ENCODE measurements at places on chromosomes 6 and 20.

GRCh38 chr20:36066777-36067176 is 87.8 kb upstream of the EPB41L1 start:
- DNase-seq = no peak

GRCh38 chr6:56541030-56541600 is 101.6 kb downstream of the DST start:
- DNase-seq = no peak

DNA sequence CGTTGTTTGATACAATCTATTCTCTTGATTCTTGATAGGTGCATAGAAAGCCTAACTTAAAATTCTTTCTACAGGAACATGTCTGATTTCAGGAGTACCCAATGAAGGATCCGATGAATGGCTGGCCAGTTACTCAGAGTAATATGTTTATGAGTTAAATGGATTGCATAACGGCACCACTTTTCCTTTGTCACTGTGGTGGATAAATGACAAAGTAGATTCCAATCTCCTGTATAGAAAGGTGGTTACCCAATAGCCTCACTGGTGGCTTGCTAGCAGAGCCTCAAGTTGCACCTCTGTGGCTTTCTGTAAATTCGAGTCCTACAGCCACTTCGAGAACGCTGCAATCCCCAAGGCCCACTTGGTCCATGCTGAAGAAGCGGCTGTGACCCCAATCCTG is 28.4 kb downstream of the LHFPL5 start:
- no peak for DNase-seq

DNA sequence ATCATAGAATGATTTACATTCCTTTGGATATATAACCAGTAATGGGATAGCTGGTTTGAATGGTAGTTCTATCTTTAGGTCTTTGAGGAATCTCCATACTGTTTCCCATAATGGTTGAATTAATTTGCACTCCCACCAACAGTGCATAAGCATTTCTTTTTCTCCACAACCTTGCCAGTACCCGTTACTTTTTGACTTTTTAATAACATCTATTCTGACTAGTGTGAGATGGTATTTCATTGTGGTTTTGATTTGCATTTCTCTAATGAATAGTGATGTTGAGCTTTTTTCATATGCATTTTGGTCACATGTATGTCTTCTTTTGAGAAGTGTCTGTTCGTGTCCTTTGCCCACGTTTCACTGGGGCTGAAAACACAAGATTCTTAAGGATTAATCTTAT is 107.3 kb downstream of the TINAG start:
- no peak for DNase-seq

GRCh38 chr6:4398791-4399190 is 263.4 kb upstream of the ECI2 start:
- DNase-seq = no peak

- no peak for DNase-seq
Observed at GRCh38 chr20:9028419-9028818, 40.5 kb upstream of the PLCB4 start.

DNA sequence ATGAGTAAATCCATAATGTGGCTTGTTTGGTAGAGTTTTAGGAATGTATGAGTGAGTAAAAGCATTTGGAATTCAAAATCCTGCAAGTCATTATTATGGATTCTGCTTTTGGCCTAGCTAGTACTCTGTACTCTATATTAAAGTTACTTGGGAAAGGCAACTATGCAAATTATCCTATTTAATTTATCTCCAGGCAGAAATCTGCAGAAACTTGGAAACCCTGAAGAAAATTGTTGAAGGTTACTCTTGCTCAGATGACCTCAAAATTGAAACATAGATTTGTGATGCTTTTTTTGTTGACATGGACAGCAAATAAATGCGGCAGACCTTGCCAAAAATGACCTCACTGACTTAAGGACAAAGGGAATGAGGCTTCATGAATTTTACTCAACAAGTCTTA is 477.1 kb upstream of the EYS start:
- no peak for DNase-seq

GRCh38 chr6:100612094-100612493 is 147.4 kb upstream of the SIM1 start:
- no peak for DNase-seq

DNA sequence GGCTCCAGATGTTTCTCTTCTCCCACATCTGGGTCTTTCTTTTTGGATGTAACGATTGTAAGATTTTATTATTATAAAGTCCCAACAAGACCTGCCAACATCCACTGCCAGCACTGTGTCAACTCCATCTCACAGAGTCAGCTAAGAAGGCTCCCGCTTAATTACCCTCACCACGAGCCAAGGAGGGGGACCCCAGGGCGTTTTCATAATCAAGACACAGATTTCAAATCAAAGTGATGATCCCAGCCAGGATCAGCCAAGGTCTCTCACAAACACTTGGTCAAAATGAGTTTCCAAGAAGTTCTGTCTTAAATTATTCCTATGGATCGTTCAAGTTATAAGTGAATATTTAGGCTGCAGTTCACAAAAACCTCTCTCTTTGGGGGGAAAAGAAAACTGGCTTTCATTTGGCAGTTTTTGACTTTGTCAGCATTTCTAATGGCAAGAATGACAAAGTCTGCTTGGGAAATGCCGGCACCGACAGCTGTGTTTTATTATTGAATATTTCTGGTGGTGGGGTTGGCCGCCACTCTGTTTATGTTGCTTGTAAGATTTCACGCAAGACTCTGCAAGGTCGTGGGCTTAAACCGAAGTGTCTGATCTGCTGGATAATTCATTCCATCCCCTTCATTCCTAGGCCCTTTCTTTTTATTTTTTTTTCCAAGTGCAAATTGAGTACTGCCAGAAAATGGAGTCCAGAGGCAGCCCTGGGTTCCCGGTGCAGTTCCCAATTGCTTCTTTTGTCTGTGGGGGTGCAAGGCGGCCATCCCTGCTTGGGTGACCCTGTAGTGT is 170.2 kb upstream of the PMEPA1 start:
- no peak for DNase-seq

Data from omental fat pad (tissue), 4 donors.